AG08396 (cell line): ENCODE measurements at places on chromosomes 16 and 17.
A peak's percentile ranks its signal among the peaks of the same experiment; 100 is the strongest.

DNA sequence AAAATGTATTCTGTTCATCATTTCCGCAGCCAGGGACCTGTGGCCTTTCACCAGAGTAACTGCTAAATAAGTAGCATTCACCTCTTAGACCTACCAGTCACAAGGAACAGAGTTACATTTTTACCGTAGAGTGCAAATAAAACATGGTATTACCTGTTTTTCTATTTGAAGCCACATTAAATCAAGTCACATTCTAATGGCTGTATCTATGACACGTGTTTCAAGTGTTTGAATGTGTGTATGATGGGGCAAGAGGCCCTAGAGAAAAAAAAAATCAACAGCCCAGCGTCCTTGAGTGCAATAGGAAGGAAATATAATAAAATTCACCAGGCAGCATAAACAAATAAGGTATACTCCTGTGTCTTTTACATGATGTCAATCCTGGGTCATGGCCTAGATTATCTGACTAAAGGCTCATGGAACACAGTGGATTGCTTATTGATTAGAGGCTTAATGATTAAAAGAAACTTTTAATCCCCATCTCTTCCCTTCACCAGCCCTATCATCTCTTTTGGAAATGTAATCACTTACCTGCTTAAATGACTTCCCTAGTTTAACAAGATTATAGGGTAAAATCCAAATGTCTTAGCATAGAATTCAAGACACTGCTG lies 168.7 kb upstream of the CDH5 start:
- no peak for DNase-seq

DNA sequence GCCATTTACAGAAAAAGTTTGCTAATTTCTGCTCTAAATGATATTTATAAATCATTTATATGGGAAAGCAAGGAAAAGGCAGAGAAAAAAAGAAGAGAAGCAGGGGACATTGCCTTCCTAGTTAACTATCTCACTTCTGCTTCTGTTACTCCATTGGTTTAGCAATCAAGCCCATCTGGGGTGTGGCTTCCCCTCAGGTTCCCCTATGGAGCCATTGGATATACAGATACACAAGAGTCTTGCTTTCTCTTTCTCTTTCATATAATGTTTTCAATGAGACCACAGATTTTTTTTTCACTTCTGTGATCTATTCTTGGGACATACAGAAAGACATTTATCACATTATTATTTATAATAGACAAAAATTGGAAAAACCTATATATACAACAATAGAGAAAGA lies 105.6 kb upstream of the TOM1L1 start:
- no peak for DNase-seq

DNA sequence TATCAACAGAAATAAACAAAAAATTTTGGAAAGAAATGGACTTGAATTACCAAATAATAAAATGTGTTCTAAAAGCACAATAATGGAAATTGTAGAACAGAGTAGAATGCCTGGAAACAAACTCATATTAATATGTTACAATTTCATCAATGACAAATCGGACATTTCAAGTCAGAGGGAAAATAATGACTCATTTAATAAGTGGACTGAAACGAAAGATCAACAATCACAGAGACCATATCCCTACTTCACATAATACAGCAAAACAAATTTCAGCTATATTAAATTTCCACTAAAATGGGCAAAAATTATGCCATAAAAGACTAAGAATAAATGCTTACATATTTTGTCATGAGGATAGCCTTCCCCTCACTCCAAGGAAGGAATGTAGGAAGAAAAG lies 25.7 kb downstream of the CDYL2 start:
- DNase-seq: no peak

GRCh38 chr16:19783363-19784182 lies 65.5 kb downstream of the IQCK start:
- no peak for DNase-seq

GRCh38 chr17:34391241-34391640 lies 28.2 kb upstream of the CCL1 start:
- DNase-seq: no peak

- no peak for DNase-seq
These were observed 29.4 kb downstream of the MSI2 start for GRCh38 chr17:57285701-57286100.

DNA sequence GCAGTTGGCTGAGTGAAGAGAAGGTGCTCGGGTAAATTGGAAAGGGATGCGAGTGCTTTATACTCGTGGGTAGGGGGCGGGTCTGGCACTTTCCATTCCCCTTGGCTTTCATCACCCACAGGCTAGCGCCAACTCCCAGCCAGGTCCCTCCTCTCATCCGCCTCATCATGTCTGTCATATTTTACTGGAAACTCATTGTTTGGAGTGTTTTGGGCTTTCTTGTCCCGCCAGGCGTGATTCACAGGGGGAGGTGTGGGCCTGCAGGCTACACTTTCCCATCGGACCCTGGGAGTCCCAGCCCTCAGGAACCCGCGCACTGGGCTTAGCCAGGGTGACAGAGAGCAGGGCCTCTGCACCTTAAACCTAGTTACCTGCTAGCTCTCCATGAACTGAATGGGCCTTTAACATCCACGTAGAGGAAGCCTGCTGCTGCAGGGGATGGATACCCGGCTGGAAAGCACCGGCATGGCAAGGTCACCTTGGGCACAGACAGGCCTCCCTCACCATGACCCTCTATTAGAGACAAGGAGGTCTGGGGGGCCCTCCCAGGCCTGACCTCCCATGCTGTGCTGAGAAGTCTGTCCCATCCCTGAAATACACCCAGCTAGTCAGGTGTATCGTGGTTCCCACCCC lies at the start of gene KRT14:
TSS of gene KRT14 (minus strand) at position 33 of the 633 bp plus-strand sequence. CDS start 61 bp downstream, outside the sequence.
- no peak for DNase-seq

DNA sequence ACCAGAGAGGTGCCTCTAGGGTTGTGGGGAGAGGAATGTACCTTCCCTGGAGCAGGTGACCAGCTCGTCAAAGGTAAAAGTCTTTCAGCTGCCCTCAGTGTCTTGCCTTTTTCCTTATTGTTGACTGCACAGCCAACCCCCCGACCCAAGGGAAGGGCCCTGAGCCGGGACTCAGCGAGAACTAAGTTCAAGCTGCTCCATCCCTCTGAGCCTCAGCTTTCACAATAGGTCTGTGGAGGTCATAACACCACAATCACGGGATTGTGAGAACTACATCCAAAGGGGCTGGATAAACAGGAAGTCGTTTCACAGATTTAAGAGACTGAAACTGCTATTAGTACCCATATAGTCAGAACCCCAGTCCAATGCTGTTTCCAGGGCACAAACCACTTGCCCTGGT lies 2.6 kb upstream of the KRT36 start:
- DNase-seq: no peak

DNA sequence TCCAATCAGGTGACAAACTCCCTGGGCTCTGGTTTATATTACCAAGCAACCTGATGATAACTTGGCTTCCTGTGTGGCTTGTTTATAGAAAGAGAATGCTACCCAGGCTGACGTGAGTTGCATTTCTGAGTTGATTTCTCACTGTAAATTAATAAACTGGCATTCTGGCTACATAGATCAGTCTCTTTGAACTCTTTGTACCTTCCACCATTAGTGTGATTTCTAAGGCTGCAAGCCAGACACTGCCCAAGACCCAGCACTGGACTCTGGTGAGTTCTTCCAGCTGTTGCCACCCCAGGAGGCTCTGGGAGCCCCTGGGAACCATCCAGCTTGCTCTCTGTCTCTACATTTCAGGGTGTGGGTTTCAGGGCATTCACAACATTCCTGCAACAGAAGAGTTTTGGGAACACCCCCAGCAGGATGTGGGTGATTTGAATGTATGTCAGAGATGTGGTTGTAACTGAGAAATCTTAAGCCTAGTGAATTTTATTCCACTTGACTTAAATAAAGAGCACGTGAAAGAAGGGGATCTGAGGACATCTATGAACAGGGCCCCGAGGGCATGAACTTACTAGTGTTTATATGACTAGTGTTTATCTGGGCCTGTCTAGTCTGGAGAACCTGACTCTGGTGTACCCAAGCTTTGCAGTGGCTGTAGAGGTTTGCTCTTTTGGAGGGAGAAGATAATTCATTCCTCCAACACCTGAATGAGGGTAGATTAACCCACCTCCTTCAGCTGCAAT lies 30.3 kb upstream of the LRRC37A start:
- peak; percentile 87 for DNase-seq

DNA sequence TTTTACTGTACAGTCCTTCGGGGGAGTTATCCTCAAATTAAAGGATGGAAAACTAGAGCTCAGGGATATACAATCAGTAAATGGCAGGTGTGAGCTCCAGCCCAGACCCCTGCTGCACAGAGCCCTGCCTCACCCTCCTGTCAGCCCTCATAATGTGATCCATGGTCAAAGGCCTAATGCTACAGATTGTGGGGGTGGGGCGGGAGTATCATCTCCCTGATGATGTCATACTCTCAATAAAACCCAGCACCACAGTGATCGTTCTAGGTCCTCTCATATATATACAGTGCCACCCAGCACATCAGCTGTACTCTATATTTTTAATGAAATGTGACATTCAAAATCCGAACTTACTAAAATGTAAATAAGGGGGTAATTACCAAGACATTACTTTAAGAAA lies 61.5 kb downstream of the SLC39A11 start:
- DNase-seq: no peak

DNA sequence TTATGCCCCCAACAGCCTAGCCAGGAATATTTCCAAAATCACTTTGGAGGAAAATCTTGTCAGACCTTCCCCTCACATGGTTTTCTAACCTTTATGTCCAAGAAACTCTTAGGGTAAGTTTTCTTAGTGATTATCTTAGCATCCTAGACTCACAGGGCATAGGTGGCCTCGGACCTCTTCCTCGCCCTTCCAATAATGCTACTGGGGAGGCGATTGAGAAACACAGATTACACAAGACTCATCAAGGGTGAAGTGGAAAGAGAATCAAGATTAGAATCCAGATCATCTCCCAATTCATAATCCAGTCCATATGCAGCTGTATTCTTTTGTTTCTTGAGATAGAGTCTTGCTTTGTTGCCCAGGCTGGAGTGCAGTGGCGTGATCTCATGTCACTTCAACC lies 358.4 kb upstream of the CDH5 start:
- no peak for DNase-seq

- no peak for DNase-seq
These were observed 63.5 kb upstream of the LGALS9 start for GRCh38 chr17:27567563-27567859.

- no peak for DNase-seq
These were observed 73.3 kb downstream of the IRX5 start for GRCh38 chr16:55003916-55004315.

GRCh38 chr17:65774787-65775186 lies 213.3 kb upstream of the AXIN2 start:
- DNase-seq: no peak

DNA sequence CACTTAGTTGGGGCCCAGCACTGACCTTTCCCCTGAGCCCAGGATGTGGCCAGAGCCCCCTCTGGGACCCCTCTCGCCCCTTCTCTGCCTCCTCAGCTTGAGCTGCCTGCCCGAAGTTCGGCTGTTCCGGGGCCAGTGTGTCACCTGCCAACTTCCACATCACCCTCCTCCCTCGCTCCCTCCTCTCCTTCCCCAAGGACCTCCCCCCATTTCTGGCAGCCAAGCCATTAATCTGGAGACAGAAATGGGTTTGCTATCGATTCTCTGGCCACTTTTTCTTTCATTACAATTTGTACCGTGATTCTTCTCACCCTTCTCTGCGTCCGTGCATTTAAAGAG lies 8.8 kb upstream of the ADAM11 start:
- no peak for DNase-seq

GRCh38 chr17:81889602-81890001 lies 1.8 kb downstream of the ALYREF start:
- no peak for DNase-seq

- no peak for DNase-seq
These were observed 80.2 kb upstream of the ALOX12 start for GRCh38 chr17:6915620-6916019.

DNA sequence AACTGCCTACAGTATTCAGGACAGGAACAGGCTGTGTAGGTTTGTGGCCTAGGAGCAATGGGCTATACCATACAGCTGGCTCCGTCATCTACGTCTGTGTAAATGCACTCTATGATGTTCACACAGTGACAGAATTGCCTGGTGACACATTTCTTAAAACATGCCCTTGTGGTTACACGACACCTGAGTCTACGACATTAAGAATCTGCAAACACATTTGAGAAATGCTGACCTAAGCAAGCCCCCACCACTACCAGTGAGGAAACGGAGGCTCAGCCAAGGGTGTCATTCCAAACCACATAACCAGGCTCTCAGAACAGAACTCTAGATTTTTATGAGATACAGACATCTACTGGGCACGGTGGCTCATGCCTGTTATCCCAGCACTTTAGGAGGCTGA lies 23.5 kb downstream of the USP36 start:
- no peak for DNase-seq

DNA sequence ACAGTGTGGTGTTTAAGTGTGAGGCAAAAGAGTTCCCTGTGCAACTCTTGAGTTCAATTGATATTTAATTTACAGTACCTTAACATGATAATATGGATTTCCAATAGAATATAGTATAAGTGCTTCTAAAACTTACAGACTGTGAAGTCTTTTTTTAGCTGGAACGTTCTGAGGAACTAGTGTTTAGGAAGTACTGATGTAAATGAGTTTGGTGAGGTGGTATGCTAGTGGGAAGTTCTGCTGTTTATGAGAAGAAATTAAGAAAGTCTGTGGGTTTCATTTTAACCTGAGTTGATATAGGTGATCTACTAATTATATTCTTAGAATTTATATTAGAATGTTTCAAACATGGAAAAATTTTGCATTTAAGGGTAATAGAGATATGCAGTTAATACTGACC lies 32.0 kb downstream of the PTRH2 start:
- DNase-seq: no peak

DNA sequence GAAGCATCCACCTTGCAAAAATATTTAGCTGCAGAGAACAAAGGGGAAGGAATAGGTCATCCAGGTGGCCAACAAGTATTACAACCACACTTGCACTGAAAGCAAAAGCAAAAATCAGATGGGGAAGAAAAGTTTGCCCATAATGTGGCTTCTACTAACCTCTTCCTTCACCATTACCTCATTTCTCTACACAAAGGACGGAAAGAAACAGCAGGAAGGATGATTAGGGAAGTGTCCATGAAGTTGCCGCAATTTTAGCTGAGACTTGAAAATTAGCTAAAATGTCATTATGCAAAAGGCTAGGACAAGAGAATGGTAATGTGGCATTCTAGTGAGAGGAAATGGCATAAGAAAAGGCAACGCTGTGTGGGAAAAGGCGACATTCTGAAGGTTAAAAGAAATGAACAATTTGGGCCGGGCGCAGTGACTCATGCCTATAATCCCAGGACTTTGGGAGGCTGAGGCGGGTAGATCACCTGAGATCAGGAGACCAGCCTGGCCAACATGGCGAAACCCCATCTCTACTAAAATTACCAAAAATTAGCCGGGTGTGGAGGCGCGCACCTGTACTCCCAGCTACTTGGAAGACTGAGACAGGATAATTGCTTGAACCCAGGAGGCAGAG lies 13.7 kb downstream of the KANSL1 start:
- DNase-seq: no peak

GRCh38 chr16:67951485-67951884 lies 7.6 kb upstream of the LCAT start:
- DNase-seq: no peak
